ENCODE measurements at places on chromosomes 5 and 9.

DNA sequence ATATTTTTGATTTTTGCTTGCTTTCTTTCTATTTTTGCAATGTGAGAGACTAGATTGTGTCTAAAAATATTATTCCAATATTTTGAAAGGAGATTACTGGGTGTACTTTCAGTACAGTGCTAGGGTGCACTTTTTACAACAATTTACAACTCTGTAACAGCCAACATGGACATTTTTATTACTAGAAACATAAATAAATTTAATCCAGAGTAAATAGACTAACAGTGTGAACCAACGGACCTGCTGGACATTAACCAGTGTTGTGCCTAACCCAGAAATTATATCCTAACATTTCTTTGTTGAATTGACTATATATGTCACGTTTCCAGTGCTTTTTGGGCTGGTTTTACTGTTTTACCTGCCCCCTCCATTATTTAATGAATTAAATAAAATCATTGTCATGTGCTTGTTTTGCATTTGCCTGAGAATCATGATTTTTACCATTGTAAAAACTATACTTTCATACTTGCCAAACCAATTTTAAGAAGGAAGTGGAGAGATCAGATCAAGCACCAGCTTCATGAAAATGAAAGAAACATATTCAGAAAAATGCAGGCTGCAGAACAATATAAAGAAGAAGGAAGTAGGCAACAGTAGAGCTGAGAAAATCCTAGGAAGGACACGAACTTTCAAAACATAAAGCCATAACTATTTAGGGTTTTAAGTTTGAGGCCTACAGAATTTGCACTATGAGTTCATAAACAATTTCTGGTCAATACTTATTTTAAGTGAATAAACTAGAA is 400.8 kb upstream of the PIK3R1 start:
- no peak for DNase-seq
- H3K27ac ChIP-seq, result no peak overlapping the region
- H3K4me3 ChIP-seq, result no peak overlapping the region

- DNase-seq, result no peak
- H3K27ac ChIP-seq, result no peak overlapping the region
- no peaks in the 10 kb centered on the region for H3K4me1 ChIP-seq
- H3K27me3 ChIP-seq, result no peaks in the 10 kb centered on the region
Observed at GRCh38 chr9:132350861-132351315, 3.9 kb downstream of the SETX start.

DNA sequence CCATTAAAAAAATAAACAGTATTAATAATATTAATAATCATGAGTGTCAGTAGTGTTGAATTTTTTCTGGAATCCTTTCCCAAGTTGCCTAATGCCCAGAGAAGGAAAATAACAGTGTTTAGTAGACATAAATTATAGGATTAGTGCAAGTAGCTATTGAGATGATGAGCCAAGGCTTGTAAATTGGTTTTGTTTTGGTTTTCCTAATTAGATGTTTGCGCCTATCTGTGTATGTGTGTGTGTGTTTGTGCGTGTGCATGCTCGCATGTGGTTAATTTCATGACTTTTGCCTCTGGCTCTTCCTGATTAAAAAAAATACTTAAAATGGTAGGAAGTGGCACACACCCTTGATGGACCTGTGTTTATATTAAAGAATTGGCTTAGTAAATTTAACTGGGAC is 55.4 kb downstream of the FXN start:
- H3K4me3 ChIP-seq, result no peak overlapping the region
- no peak for DNase-seq
- H3K27me3 ChIP-seq, result no peaks in the 10 kb centered on the region
- H3K4me1 ChIP-seq, result no peaks in the 10 kb centered on the region

- no peak for DNase-seq
- no peak overlapping the region for H3K27ac ChIP-seq
- no peaks in the 10 kb centered on the region for H3K36me3 ChIP-seq
- peaks cover 4% of the 10 kb centered on the region for H3K4me1 ChIP-seq
- no peak overlapping the region for H3K4me3 ChIP-seq
Observed at GRCh38 chr9:115189686-115190085, 71.7 kb upstream of the TNC start.

GRCh38 chr5:121968910-121969607 is 7.3 kb downstream of the SRFBP1 start:
- H3K36me3 ChIP-seq, result no peaks in the 10 kb centered on the region
- H3K4me1 ChIP-seq, result no peaks in the 10 kb centered on the region
- H3K27ac ChIP-seq, result no peak overlapping the region
- H3K27me3 ChIP-seq, result no peaks in the 10 kb centered on the region
- no peak for DNase-seq

GRCh38 chr9:92179286-92180001 is 64.2 kb upstream of the SPTLC1 start:
- H3K27me3 ChIP-seq, result no peaks in the 10 kb centered on the region
- no peak overlapping the region for H3K27ac ChIP-seq
- DNase-seq, result no peak
- no peak overlapping the region for H3K4me3 ChIP-seq

- H3K27me3 ChIP-seq, result no peaks in the 10 kb centered on the region
- H3K36me3 ChIP-seq, result no peaks in the 10 kb centered on the region
- no peak overlapping the region for H3K4me3 ChIP-seq
- no peak overlapping the region for H3K27ac ChIP-seq
- no peak for DNase-seq
- no peaks in the 10 kb centered on the region for H3K4me1 ChIP-seq
Observed at GRCh38 chr5:106894964-106895363, 775.8 kb downstream of the EFNA5 start.

GRCh38 chr5:64670277-64670676 is 20.0 kb upstream of the SHISAL2B start:
- no peaks in the 10 kb centered on the region for H3K27me3 ChIP-seq
- H3K27ac ChIP-seq, result no peak overlapping the region
- no peak overlapping the region for H3K4me3 ChIP-seq
- H3K4me1 ChIP-seq, result no peaks in the 10 kb centered on the region
- H3K36me3 ChIP-seq, result no peaks in the 10 kb centered on the region
- DNase-seq, result no peak

DNA sequence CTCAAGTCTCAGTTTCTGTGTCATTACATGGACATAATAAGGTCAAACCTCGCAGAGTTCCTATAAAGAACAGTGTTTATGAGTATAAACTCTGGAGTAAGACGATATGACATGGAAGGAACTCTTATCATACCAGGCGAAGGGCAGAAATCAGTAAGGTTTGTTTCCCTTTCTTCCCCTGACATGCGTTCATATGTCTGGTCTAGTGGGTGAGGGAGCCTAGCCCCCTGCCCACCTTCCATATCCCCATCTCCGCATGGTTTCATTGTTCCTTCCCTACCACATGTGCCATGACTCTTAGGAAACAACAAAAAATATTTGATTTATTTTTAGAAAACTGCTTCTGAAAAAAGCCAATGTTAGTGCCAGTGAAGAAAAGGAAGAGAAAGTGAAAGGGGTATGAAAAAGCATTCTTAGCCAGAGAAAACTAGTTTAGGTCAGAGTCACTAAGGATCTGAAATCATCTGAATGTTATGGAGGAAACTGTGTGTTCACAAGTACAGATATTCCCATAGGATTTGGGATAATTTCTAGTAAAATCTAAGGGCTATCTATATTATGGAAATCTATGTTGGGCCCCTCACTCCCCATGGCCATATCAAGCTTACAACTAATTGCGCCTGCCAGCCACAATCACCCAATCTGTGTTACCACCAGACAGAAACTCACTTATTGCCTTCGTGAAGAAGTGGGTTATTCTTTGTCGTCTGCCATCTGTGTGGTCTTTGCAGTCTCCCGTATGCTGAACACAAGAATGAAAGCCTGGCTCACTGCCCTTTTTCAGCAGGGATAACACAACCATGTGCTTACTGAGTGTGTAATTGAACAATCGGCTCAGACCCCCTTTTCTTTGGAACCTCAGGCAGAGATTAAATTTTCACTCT is 19.9 kb upstream of the HMHB1 start:
- no peaks in the 10 kb centered on the region for H3K36me3 ChIP-seq
- no peak overlapping the region for H3K4me3 ChIP-seq
- no peak overlapping the region for H3K27ac ChIP-seq

DNA sequence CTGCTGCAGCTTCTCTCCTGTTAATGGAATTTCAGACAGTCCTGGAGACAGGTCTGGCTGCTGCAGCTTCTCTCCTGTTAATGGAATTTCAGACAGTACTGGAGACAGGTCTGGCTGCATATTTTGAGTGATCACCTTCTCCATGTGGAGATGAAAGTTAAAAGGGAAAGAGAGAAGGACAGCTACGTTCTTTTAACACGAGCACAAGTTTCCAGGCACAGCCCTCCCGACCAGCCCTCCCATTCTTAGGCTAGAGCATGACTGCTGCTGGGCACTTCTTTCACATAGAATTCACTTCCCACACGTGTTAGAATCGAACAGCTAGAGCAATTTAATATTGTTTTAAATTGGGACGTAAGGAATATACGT is 133.3 kb upstream of the DMRT1 start:
- H3K27ac ChIP-seq, result no peak overlapping the region
- peaks cover 13% of the 10 kb centered on the region for H3K36me3 ChIP-seq
- H3K27me3 ChIP-seq, result no peaks in the 10 kb centered on the region

DNA sequence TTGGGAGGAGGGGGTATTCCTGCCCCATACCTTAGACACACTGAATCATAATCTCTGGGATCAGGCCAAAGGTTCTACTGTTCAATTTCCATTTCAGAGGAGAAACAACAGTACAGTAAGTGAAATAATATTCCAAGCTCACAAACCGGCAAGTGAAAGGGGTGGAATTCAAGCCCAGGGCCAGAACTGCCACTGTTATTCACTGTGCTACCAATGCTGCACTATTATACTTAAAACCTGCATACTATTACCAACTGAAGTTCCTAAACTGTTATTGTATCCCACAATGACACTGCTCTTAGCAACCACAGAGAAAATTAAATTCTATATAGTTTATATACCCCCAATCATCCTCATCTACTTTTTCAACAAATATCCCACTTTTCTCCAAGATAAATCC is 24.6 kb downstream of the SSBP2 start:
- peaks cover 1% of the 10 kb centered on the region for H3K4me1 ChIP-seq
- no peaks in the 10 kb centered on the region for H3K27me3 ChIP-seq
- no peak overlapping the region for H3K4me3 ChIP-seq

GRCh38 chr5:8726383-8727036 is 819.4 kb downstream of the SEMA5A start:
- H3K27me3 ChIP-seq, result no peaks in the 10 kb centered on the region
- no peaks in the 10 kb centered on the region for H3K4me1 ChIP-seq
- H3K36me3 ChIP-seq, result no peaks in the 10 kb centered on the region
- H3K27ac ChIP-seq, result no peak overlapping the region
- H3K4me3 ChIP-seq, result no peak overlapping the region
- no peak for DNase-seq

- H3K4me1 ChIP-seq, result no peaks in the 10 kb centered on the region
- H3K27me3 ChIP-seq, result no peaks in the 10 kb centered on the region
- no peak overlapping the region for H3K27ac ChIP-seq
Observed at GRCh38 chr9:130794923-130795495, 40.0 kb upstream of the ABL1 start.

DNA sequence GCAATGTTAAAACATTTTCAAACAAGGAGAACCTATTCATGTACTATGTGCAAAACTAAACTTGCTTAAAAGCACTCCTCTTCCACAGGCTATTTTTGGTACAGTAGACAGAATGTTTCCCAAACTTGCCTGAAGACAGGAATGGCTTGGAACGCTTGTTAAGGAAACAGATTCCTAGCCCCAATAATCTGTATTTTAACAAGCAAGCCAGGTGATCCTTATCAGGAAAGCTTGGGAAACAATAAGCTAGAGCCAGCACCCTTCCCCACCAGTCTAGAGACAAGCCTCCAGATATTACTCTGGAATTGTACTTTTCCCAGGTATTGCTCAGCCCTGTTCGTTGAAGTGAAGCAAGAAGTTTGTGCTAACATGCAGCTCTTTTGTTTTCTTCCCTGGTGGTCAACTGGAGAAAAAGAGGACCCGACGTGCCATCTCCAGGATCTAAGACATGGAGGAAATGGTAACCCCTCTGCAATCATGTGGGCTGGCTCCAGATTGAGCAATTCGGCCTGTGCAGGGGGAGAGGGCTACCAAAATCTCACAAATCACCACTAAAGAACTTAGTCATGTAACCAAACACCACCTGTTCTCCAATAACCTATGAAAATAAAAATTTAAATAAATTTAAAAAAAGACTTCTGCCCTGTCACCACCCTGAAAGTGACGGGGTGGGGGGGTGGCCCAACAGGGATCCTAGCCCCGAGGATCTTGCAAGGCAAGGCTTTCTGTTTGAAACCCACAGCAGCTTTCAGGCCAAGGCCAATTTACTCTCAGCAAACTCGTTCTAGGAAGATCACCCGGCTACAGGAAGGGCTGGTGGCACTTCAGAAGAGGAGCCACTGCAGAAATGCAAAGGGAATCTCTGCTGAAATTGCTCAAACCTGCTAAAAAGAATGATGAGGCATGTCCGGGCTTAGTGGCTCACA is 48.6 kb downstream of the SHB start:
- no peaks in the 10 kb centered on the region for H3K36me3 ChIP-seq
- peaks cover 24% of the 10 kb centered on the region for H3K4me1 ChIP-seq
- H3K4me3 ChIP-seq, result no peak overlapping the region
- no peak for DNase-seq
- no peaks in the 10 kb centered on the region for H3K27me3 ChIP-seq

- H3K4me1 ChIP-seq, result no peaks in the 10 kb centered on the region
- H3K27ac ChIP-seq, result no peak overlapping the region
Observed at GRCh38 chr5:109676920-109677319, 12.8 kb upstream of the MAN2A1 start.

GRCh38 chr9:87542141-87542540 is 44.5 kb downstream of the DAPK1 start:
- H3K27ac ChIP-seq, result no peak overlapping the region
- no peaks in the 10 kb centered on the region for H3K36me3 ChIP-seq
- no peak overlapping the region for H3K4me3 ChIP-seq

- H3K27ac ChIP-seq, result no peak overlapping the region
- no peaks in the 10 kb centered on the region for H3K4me1 ChIP-seq
- H3K4me3 ChIP-seq, result no peak overlapping the region
- no peaks in the 10 kb centered on the region for H3K36me3 ChIP-seq
- H3K27me3 ChIP-seq, result no peaks in the 10 kb centered on the region
- DNase-seq, result no peak
Observed at GRCh38 chr5:111892949-111893348, 136.0 kb upstream of the NREP start.

GRCh38 chr5:176776916-176777315 is 33.4 kb upstream of the UNC5A start:
- no peak overlapping the region for H3K27ac ChIP-seq
- H3K27me3 ChIP-seq, result no peaks in the 10 kb centered on the region
- H3K4me3 ChIP-seq, result no peak overlapping the region
- DNase-seq, result no peak

- H3K36me3 ChIP-seq, result no peaks in the 10 kb centered on the region
- H3K4me3 ChIP-seq, result no peak overlapping the region
- H3K4me1 ChIP-seq, result no peaks in the 10 kb centered on the region
- H3K27ac ChIP-seq, result no peak overlapping the region
Observed at GRCh38 chr9:9790216-9790872, 822.5 kb downstream of the PTPRD start.

GRCh38 chr9:120592210-120592609 is 12.2 kb upstream of the CDK5RAP2 start:
- no peaks in the 10 kb centered on the region for H3K27me3 ChIP-seq
- DNase-seq, result no peak
- no peak overlapping the region for H3K27ac ChIP-seq
- H3K36me3 ChIP-seq, result no peaks in the 10 kb centered on the region
- H3K4me3 ChIP-seq, result no peak overlapping the region

GRCh38 chr5:1824109-1824821 is 23.1 kb downstream of the NDUFS6 start:
- 0 out of 2 replicates have a peak, but pooled peaks cover 1% of the 10 kb centered on the region for H3K4me1 ChIP-seq
- no peak overlapping the region for H3K27ac ChIP-seq
- no peak for DNase-seq

- DNase-seq, result no peak
- peaks cover 1% of the 10 kb centered on the region for H3K4me1 ChIP-seq
- H3K27me3 ChIP-seq, result no peaks in the 10 kb centered on the region
- no peak overlapping the region for H3K27ac ChIP-seq
Observed at GRCh38 chr5:137837491-137838394, 29.9 kb upstream of the MYOT start.

Data from iPS DF 6.9 (cell line).